ENCODE measurements at places on chromosomes 2 and 18.

DNA sequence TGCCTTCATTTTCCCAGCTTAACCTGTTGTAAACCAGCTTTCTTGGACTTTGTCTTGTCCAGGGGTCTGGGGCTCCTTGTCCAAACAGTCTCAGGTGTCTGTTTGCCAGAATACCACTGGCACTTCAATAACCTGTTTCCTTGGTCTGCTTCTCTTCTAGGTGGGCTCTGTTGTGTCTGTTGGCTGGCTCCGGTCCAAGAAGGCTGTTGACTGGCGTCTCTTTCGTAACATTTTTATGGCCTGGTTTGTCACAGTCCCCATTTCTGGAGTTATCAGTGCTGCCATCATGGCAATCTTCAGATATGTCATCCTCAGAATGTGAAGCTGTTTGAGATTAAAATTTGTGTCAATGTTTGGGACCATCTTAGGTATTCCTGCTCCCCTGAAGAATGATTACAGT is 17.0 kb downstream of the SLC20A1 start:
- DNase-seq = no peak

- DNase-seq = no peak
Observed at GRCh38 chr2:158006961-158007719, 94.5 kb upstream of the UPP2 start.

DNA sequence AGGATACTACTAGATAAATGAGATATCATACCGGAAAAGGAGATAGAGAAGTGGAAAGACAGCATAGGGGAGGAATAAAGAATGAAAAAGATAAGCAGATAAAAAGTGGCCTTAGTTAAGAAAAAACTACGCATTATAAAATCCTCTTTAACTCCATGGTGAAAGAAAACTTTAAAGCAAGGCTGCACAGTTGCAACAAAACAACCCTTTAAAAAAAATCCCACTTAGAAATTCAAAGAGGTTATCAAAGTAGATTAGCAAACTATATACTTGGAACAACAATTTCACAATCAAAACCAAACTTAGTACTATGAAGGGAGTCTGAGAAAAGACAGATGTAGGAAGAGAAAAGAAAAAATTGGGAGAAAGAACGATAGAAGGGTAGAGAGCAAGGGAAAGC is 133.4 kb upstream of the OSR1 start:
- no peak for DNase-seq

GRCh38 chr2:179546656-179547055 is 282.0 kb upstream of the SESTD1 start:
- DNase-seq = no peak

DNA sequence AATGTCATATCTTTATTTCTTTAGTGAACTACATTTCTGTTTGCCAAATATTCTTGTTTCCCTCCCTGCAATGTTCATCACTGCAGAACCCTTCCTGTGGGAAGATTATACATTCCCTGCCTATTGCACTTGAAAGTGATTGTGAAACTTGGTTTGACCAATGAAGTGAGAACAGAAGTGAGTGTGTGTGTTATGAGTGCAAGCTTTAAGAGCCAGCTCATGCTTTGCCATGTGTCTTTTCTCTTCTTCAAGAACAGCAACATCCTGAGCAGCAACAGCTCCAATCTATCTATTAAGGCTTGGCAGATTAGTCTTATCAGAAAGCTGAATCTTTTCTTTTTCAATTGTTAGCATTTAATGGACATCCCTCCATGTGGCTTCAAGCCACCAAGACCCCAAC is 42.0 kb upstream of the UBE2E3 start:
- DNase-seq = no peak

GRCh38 chr2:37324536-37324785 is 172 bp downstream of the PRKD3 start:
- no peak for DNase-seq

DNA sequence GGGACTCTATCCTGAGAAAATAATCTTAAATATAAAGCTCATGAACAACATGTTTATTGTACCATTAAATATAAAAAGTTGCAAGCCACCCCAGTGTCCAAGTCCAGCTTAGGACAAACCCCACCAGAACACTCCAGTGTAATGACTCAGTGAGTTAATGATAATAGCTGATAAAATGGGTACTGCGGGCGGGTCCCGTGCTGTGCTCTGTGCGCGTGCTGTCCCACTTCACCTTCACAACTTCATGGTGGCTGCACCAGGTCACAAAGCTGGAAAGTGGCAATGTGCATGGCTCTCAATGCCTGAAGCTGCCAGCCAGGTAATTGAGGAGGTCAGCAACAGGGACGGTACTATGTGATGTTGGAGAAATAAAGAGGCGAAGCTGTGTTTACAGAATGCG is 18.6 kb downstream of the DGKD start:
- no peak for DNase-seq

DNA sequence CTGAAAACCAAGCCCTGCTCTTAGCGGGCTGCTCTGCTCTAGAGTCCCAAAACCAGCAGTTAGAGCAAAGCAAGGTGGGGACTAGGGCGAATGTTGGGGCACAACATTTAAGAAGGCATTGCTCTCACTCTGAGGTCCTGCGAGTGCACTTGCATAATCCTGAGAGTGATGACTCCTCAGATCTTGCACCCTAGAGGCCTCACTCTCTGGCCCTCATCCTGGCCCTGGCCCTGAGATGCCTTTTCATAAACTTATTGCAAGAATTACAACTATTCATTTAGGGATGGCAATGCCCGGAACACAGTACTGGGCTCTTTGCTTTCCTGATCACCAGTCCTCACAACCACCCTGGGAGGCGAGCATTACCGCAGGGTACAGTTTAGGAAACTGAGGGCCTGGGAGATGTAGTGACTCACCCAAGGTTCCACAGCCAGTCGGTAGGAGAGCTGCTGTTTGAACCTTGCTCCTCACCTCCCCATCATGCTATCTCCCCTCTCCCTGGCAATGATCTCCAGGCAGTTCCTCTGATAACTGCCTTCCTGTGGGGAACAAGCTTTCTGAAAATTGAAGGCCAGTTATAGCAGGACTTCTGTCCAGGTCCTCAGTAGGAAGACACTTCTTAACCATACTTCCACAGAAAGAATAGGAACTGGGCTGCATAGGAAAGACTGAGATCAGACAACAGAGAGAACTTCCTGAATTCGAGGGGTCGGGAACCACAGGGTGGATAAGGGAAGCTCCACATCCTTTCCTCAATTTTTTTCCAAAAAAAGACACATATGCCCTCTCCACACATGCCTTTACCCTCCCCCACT is 91.3 kb downstream of the TNS1 start:
- no peak for DNase-seq

DNA sequence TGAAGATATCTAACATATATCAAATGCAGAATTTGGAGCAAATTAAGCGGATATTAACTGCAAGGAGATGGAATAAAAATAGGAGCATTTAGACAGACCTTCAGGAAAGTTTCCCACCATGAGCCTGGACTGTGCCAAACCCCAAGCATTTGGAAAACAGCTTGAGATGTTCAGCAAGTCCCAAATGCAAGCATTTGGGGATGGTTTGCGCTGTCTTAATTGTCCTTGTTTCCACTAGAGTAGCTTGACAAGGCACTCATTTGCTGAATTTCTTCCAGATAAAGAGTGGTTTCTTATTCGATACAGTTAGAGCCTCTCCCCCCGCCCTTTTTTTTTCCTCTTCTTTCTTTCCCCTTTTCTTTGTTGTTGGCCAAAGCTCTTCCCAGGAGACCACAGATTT is 77.1 kb upstream of the CDC42EP3 start:
- DNase-seq = no peak

DNA sequence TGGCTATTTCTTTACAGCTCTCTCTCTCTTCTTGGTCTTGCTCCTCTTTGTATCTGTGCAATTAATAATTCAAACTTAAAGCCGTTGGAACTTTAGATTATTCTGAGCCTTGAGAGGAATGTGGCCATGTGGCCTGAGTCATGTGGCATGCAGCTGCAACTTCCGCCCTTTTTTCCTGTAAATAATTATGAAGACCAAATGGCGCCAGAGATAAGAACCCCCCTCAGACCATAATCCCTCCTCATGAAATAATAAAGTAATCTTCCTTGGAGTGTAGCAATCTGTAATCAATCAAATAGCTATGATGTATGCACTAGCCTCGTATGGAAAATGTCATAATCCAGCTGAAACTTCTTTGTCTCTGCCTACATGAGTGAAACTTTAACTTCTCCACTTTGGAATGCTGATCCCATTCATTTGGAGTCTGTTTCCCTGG is 13.5 kb upstream of the TWSG1 start:
- no peak for DNase-seq

- no peak for DNase-seq
Observed at GRCh38 chr2:64652231-64653108, 1.2 kb downstream of the SERTAD2 start.

DNA sequence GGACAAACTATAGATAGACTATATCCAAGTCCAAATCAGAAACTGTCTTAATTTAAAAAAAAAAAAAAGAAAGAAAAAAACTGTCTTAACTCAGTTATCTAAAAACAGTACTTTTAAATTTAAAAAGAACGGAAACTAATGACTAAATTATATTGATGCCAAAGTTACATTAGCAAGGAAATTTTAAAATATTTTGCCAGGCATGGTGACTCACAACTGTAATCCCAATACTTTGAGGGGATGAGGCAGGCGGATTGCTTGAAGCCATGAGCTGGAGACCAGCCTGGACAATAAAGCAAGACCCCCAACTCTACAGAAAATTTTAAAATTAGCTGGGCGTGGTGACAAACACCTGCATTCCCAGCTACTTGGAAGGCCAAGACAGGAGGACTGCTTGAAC is 30.9 kb downstream of the MEMO1 start:
- no peak for DNase-seq

DNA sequence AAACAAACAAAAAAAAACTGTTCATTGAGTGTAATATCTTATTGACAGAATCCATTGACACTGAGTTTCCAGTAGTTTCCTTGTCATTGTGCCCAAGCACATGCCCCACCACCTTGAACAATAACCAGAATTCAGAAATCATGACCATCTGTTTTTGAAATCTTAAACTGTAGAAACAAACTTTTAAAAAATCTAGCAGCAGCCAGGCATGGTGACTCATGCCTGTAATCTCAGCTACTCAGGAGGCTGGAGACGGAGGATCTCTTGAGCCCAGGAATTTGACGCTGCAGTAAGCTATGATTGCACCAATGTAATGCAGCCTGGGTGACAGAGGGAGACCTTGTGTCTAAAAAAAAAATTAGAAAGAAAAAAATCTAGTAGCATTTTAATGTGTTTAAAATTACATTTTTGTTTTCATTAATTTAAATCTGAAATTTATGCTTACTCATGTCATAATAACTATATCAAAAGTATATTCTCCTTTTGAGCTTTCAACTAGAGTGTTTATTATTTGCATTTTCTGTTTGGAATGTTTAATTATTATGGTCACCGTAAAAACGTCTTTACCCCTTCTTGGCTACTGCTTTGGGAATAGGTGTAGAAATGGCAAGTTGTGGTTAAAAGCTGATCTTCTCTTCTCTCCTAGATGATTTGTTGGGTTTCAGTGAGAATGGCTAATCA is 25.2 kb upstream of the STON1 start:
- no peak for DNase-seq

GRCh38 chr2:234355808-234356365 is 141.0 kb downstream of the ARL4C start:
- DNase-seq = no peak

- DNase-seq = no peak
Observed at GRCh38 chr2:183157131-183157530, 32.9 kb downstream of the NUP35 start.

DNA sequence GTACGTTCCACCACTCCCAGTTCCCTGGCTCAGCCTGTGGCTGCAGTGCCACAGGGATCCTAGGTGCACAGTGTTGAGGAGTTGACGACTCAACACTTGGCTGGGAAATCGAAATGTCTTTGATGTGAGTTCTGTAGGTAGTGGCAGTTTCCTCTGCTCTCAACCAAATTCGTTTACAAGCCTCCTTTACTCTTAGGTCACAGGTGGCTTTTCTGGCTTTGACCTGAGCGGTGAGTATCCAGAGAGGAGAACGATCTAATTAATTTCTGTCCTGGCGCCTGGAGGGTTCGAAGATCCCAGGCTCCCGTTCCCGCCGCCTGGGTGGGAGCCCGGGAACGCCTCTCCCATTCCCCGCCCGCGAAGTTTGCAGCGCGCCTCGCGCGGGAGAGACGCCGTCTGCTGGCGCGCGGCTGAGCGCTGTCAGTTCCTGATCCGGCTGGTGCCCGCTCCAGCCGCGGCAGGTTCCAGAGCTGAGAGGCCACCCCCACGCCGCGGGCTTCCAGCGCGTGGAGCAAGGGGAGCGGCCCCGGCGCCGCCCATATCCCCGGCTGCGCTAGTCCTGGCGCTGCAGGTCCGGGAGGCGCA is at the start of gene LAMA3:
LAMA3 (plus strand) TSS at position 423 of the 585 bp plus-strand sequence. CDS start 231 bp downstream, outside the sequence.
- DNase-seq = peak; percentile 57

GRCh38 chr2:24122366-24123194 is 554 bp downstream of the PFN4 start:
- no peak for DNase-seq

GRCh38 chr2:44689516-44689915 is 252.0 kb upstream of the SIX3 start:
- DNase-seq = no peak

- DNase-seq = no peak
Observed at GRCh38 chr2:45591073-45591472, 20.0 kb downstream of the SRBD1 start.

DNA sequence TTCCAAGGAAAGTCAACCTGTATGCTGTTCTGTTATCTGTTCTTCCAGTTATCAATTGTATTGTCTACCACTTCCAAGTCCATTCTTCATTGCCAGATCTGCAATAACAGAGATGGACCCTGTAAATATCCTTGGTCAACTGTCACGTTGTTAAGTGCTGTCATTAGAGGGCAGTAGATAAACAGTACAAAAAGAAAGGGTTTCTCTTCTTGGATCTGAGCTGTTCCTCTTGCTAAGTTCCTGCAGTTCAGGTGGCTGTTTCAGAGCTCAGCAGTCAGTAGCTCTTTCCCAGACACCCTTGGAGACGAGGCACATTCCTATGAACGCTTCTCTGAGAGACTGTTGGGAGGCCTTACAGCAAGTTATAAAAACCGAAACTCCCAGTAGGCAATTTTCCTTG is 957.1 kb upstream of the CHAC2 start:
- DNase-seq = no peak

- no peak for DNase-seq
Observed at GRCh38 chr18:39675368-39675767, 2109.8 kb upstream of the CELF4 start.

DNA sequence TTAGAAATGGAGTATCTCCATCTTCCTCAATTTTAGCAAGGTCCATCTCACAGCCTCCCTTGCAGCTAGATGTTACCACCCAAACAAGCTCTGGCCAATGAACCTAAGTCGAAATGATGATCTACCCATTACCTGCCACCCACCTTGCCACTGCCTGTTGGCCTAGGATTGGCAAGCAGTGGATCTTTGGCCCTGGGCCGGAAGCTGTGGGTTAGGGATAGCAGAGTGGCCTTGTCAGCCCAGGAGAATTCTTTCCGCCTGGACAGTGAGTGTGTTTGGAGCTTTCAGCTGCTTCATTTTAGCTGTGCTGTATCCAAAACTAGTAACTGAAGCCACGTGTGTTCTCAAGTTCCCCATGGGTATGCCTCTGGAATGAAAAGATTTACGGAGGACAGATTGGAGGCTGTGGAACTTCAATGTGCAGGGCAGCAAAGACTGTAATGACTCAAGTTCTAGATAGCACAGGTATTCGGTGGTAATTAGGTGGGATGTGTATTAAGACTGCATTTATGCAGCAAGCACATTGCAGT is 7.7 kb upstream of the PARD6G start:
- DNase-seq = no peak
